ENCODE measurements at places on chromosomes 6 and 20.

DNA sequence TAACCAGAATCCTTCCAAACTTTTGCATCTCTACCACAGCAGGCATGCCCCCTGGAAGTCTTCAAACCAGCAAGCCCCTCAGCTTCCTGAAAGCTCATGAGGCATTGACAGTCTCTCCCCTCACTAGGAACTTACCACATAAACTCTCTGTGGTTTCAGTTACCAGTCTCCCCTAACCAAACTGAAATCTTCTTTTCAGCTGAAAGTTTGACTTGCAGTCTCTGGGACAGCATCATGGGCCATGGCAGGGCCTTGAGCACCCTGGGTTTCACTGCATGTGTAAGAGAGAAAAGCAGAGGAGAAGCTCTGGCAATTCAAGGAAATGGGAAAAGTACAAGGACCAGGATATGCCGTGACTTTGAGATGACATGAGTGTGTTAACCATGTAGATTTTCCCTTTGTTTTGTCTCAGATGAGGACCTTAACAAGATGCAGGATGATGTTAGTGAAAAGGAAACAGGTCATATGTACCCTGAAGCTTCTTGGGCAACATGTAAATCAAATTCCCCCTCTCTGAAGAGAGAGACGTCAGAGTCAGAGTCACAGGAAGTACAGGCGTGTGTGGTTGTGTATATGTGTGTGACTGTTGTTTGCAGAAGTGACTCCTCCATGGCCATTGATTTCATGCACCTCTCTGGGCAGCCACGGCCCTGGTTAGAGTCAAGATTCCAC is 106.3 kb downstream of the TNFRSF21 start:
- DNase-seq = no peak

DNA sequence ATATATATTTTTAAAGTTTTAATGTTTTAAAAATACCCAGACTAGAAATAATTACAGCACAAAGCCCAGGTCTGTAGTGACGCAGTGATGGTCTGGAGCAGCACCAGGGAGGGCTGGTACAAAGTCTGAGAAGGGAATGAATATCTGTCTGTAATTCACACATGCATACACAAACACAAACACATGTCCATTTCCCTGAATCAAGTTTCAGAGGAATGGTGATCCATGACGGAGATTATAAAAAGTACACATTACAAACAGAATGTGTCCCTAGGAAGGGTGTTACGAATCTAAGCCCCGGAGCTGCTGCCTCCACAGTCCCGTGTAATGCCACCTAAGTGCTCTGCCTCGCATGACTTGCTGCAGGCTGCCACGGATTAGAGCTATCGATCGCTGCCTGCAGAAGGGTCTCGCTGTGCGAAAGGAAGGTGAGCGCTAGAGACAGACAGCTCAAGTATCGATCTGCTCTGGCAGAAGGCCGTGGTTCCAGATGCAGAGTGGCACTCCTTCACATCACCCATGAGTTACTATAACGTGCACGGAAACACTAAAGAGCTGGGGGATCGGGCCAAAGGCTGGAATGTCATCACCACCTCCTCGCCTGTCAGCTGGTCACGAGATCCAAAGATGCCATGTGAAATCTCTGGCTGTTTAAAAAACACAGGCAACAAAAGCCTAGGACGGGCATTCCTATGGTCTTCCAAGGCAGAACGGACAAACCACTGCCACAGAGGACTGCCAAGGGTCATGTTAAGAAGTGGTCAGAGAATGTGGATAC is 87.1 kb downstream of the INSM1 start:
- DNase-seq = no peak

GRCh38 chr6:1686117-1687098 is 76.7 kb downstream of the FOXC1 start:
- DNase-seq = peak; percentile 95

DNA sequence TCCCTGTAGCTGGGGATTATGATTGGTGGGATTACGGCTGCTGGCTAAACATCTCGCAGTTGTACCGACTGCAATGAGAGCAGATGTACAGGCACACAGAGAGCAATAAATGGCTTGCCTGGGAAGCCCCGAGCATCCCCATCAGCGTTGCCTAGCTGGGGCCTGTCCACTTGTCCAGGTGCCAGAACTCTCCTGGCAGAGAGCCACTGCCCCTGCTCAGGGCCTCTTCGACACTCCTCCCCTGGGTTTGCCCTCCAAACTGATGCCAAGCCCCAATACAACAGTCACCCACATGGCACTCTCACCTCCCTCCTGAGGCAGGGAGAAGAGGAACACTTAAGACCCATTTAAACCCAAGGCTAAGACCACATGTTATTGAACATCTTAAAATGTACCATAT is 715.1 kb downstream of the PTPRT start:
- no peak for DNase-seq

DNA sequence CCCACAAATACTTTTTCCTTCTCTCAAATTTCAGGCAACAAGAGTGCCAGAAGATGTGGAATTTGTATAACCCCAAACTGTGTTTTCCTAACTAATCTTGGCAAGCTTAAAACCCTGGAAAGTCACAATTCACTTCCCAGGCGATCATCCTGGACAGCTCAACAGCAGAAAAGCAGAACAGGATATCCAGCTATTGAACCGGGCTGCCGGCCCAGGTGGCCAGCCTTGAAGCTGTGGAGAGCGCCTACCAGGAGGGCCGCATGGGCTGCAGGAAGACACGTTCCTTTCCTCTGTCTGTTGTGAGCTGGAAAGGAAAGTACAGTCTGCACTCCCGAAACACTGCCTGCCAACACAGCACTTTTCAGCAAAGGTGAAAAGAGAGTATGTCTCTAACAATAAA is 719.7 kb upstream of the MARCKS start:
- no peak for DNase-seq

DNA sequence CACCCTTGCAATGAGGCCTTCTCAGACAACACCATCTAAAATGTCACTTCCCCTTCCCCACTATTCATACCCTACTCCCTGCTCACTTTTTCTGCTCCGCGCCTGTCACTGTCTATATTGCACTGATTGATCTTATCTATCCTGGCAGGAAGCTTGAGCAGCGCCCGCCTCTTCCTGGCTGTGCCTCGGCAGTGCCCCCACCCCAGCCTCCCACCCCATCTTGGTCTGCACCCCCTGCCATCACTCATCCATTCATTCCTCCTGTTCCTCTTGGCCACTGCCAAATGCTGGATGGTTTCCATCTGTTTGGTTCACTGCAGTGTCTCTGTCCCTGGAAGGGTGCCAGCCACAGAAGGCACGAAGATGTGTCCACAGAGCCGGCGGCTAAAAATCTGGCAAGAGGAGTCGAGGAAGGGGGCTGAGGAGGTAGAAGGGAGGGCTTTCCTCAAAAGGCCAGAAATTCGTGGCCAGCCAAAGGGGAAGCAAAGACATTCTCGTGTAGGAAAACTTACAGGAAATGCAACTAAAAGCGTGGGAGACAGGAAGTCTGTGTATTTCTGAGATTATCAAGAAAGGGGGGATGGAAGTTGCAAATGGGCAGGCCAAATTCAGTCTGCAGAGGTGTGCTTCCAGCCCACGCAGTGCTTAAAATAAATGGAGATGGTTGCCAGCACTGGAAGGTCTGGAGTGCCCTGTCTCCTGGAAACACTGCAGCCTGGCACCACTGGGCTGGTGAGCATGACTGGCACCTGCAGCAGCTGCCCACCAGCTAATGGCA is 27.6 kb downstream of the SYNJ2 start:
- DNase-seq = no peak

- DNase-seq = no peak
Measured at GRCh38 chr6:54864272-54864671, 17.7 kb downstream of the FAM83B start.

DNA sequence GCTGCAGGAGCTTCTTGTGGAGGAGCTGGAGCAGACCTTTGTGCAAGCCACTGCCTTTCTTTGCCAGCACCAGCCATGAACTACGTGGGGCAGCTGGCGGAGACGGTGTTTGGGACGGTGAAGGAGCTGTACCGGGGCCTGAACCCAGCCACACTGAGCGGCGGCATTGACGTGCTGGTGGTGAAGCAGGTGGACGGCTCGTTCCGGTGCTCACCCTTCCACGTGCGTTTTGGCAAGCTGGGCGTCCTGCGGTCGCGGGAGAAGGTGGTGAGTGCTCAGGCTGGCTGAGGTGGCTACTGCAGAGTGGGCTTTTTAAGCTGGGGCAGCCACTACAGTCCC is 5.1 kb downstream of the LPIN3 start:
- no peak for DNase-seq

- DNase-seq = no peak
Measured at GRCh38 chr6:4806337-4806725, 30.1 kb downstream of the CDYL start.

- DNase-seq = no peak
Measured at GRCh38 chr6:16512544-16513290, 248.5 kb downstream of the ATXN1 start.

DNA sequence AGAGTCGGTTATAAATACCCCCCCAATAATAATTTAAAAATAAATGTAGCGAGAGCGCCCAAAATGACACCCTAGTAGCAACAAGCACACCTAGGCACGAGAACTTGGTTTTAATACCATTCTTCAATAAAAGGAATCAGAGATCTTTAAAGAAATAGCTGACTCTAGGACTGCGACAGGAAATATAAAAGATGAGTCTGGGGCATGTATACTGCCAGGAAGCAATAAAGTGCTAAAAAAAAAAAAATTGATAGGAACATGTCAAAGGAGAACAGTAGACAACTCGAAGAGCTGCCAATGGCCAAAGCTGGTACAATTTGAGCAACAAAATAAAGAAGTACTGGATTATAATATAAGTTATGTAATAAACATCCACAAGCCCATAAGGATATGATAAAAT is 2.2 kb downstream of the PNISR start:
- no peak for DNase-seq

DNA sequence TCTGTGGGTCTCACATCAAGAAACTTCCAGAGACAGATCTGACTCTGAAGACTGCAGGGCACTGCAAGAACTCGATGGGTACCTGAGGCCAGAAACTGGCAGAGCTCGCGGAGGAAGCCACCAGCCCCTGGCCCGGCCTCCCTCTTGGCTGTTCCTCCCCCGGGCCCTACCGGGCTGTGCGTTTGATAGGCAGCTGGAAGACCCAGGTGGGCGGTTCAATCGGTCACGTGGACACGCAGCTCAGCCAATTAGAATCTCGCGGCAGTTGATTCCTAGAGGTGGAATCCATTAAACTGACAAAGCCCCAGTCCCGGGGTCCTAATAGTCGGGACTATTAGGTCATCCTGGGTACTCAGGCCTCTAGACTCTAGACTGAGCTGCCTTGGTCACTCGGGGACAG is 154.2 kb upstream of the PROKR2 start:
- DNase-seq = no peak

- DNase-seq = no peak
Measured at GRCh38 chr20:35604449-35604747, 11.2 kb upstream of the SPAG4 start.

GRCh38 chr6:80437221-80437620 is 330.8 kb downstream of the BCKDHB start:
- DNase-seq = no peak

DNA sequence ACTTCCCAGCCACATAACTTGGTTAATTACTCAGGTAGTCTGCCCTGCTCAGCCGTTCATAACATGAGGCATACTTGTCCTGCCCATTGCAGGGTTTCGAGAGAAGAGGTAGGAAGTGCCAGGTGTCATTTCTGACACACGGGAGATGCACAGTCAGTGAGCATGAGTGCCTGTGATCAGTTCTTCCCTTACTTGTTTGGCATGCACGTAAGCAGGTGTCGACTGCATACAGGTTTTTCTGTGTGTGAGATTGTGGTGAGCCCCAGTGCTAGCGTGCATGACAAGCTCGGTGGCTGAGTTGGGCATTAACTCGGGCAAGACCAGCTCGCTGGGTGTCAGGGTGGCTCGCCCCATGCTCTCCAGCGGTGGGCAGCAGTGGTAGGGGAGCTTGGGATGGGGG is 51.2 kb upstream of the SLC22A1 start:
- no peak for DNase-seq

GRCh38 chr6:105890521-105891244 is 195.5 kb upstream of the PRDM1 start:
- DNase-seq = no peak

DNA sequence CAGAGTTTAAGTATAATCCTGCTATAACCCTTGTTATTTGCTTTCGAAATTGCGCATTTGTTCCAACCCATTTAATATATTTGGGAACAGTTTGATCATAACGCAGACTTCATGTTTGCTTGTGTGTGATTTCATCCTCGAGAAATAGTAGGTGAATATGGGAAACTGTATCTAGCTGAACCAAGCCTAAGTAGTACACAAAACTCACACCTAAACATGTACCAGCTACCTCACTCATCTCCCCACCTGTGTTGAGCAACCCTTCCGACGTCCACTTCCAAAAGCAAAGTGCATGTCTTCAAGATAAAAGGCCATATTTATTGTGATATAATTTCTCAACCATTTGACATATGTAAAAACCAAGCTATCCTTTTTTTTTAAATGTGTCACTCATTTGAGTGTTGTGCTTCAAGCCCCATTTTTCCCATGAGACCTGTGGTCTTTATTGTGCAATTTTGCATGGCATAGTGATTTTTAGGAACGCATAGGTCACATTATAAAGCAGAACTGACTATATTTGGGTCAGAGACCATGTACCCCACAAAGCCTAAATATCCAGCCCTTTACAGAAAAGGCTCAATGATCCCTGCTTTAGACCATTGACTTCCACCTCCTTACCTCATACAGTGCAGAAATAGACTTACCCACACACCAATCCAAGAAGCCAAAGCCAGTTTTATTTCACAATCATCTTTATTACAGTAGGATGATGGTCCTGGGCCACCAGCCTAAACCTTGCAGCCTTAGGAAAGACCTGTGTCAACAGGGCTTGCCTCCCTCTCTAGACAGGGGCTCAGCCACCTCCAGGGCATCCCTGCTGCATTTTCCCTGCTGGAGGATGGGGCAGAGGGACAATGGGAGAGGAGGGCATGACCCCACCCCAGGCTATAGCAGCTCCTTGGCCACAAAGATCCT is 7.1 kb downstream of the CCND3 start:
- no peak for DNase-seq

DNA sequence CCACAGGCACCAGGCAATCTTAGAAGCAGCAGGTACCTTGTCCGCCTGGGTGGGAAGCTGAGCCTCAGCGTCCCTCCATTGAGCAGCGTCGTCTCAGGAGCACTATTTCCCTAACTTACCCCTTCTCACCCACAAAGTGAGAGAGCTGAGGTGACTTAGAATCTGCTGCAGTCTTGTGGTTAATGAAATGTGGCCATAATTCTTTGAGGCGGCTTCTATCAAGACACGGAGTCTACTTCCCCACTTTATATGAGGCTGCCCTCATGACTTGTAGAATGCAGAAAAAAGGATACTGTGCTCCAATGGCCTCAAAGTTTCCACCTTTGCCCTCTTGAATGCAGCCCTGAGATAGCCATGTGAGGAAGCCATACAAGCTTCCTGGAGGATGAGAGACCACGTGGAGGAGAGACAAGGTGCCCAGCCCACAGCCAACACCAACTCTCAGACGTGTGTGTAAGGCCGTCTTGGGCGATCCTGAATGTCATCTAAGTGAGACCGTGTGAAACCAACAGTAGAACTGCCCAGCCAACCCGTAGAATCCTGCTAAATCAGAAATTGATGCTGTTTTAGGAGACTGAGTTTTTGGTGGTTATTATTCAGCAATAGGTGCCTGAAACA is 9.1 kb upstream of the TAGAP start:
- DNase-seq = no peak

Data from epithelial cell of prostate (primary cell).